ENCODE measurements at places on chromosomes 7 and 10. TPM values are rescaled to one million over a fixed set of nuclear protein-coding genes. Genes with fewer than 3 reads are reported as not detected.
A peak's percentile ranks its signal among the peaks of the same experiment; 100 is the strongest.

DNA sequence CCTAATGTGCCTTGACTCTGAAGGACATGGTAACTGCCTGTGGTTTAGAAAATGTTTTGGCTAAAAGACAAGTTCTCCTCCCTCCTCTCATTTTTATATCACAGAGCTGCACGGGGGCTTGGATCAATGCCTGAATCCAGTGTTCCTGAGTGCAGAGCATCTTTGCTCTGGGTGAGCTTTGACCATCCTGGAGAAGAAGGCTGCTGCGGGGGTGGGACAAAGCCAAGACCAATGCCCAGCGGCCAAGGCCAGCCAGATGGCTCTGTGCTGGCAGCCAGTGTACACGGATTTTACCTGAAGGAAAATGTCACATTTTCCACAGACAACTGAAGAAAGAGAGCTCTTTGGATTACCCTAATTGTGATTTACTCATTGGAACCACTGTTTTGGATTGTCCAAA is 102.0 kb upstream of the TARP start:
- no peak for DNase-seq

Gene ZNF727
- total RNA-seq: 3.0 TPM

- DNase-seq: no peak
Observed at GRCh38 chr7:47451851-47452205, 130.1 kb downstream of the TNS3 start.

DNA sequence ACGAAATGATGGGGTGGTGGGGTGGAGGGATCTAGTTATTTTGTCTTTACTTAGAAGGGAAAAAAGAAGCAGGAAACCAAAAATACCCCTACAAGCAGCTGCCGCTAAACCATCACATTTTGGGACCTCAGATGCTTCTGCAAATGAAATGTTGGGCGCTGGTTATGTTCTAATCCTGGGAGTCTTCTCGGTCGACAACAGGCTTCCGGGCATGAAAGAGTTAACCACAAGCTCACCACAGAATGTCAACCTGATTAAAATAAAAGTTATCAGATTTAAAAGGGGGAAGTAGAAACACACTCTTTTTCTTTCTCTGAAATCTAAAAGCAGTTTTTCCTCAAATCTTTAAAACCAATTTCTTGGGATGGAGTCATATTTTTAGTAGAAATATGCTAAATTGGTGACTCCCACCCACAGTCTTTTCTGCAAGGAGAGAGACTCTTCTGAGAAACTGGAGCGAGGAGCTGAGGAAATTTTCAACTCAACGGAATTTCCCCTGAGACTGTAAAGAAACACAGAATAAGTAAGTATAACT is 16.8 kb downstream of the IL2RA start:
- no peak for DNase-seq

- DNase-seq: no peak
Observed at GRCh38 chr7:70477036-70478010, 654.6 kb upstream of the GALNT17 start.

Gene DOCK1
- total RNA-seq: 53.8 TPM

Gene ANKRD30A
- total RNA-seq: not detected

GRCh38 chr10:35133586-35133985 is 6.9 kb downstream of the CREM start:
- no peak for DNase-seq

Gene CNPY1
- not detected for total RNA-seq

DNA sequence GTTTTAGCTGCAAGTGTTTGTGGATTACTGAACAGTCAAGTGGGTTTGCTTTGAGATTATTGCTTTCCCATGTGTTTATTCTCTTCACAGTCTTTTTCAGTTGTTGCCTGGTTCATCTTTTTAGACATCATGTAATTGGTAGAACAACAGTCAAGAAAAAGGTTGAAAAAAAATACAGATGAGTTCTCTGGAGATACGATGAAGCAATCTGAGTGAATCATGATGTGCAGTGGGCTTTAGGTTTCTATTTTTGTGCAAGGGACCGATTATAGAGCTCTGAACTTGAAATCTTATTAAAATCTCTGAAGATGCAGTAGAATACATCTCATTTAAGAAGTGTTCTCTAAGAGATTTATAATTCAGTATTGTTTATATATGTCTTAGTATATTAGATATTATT is 145.7 kb downstream of the SDK1 start:
- no peak for DNase-seq

DNA sequence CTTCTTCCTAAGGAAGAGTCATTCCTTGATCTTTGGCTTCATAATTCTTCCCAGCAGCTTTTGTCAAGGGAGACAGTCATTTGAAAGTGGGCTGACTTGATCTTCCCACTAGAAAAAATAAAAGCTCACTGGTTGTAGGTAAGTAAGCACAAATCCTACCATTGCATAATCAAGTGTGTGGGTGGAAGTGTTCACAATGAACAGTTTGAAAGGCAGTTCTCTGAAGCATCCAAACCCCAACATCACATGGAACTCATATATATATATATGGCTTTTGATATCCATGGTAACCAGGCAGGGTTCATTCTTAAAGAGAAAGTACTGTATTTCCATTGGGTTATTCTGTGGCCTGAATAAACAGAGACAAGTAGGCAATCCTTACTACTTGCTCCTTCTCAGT is 51.6 kb downstream of the ARMH3 start:
- DNase-seq: no peak

Gene FGF8
- total RNA-seq: 123 TPM

DNA sequence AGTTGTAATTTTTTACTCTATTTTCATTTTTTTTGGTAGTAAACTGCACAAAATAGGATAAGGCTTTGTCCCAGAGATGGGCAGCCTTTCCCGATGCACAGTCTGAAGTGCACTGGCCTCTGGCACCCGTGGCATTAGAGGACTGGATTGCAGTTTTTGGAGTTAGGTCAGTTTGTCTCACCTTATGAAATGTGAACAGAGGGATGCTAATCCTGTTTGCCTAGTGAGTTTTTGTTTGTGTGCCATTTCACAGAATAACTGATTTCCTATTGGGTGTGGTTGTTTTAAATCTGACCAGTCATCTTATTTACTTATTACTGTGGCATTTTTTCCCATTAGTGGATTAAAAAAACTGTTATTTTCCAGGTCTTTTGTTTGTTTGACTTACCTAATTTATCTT is 109.5 kb upstream of the GATA3 start:
- DNase-seq: no peak

Gene SPAG6
- total RNA-seq: 1.3 TPM

Gene ITPRID1
- total RNA-seq: not detected

DNA sequence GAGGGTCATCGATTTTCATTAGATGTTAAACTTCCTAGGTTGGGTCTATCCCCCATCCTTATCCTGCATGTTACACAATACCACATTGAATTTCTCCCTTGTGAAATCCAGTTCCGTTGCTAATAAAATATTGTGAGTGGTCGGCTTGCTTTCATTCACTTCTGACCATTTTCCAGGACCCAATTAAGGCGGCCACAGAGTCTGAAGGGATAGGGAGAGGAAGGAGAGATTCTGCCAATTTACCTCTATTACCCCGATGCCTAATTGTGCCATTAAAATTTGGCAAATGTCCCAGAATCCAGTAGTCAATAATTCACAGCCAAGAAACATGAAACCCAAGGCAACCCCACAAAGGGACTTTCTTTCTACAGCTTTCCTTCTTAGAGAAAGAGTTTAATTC is 129.9 kb downstream of the IPMK start:
- peak; percentile 3 for DNase-seq

GRCh38 chr10:62394556-62395018 is 20.4 kb downstream of the ZNF365 start:
- DNase-seq: no peak

Gene COL1A2
- total RNA-seq: 0.12 TPM

GRCh38 chr7:25652366-25652765 is 424.1 kb upstream of the NPVF start:
- peak; percentile 36 for DNase-seq

- DNase-seq: no peak
Observed at GRCh38 chr10:88500656-88501055, 82.5 kb downstream of the RNLS start.

- DNase-seq: no peak
Observed at GRCh38 chr7:51314726-51315125, 1.9 kb downstream of the COBL start.

- no peak for DNase-seq
Observed at GRCh38 chr10:114626841-114627240, 31.2 kb downstream of the ABLIM1 start.

Gene PNLIPRP1
- not detected for total RNA-seq

GRCh38 chr7:157566631-157567006 is 229.8 kb downstream of the DNAJB6 start:
- DNase-seq: no peak

GRCh38 chr7:90236721-90237289 is 8.2 kb upstream of the CFAP69 start:
- DNase-seq: peak; percentile 82

DNA sequence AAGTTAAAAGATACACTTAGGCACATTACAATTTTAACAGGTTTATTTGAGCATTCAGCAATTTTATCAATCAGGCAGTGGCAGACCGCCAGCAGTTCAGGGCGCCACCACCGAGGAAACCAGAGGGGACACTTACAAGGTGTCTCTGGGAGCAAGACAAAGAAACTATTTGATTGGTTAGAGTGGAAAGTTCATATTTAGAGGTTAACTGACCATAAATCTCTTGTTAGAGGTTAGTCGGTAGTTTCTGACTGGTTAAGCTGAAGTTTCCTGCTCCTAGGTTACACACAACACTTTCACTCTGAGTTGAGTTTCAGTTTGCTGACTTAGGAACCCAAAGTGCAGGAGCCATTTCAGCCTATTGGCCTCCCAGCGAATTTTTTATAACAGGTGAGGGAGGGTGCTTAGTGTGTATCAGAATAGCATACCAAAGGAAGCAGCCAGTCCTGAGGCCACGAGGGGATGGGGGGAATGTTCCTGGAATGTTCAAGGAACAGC is 10.8 kb upstream of the PVRIG start:
- no peak for DNase-seq

GRCh38 chr10:84267503-84268126 is 22.8 kb downstream of the RGR start:
- DNase-seq: no peak

DNA sequence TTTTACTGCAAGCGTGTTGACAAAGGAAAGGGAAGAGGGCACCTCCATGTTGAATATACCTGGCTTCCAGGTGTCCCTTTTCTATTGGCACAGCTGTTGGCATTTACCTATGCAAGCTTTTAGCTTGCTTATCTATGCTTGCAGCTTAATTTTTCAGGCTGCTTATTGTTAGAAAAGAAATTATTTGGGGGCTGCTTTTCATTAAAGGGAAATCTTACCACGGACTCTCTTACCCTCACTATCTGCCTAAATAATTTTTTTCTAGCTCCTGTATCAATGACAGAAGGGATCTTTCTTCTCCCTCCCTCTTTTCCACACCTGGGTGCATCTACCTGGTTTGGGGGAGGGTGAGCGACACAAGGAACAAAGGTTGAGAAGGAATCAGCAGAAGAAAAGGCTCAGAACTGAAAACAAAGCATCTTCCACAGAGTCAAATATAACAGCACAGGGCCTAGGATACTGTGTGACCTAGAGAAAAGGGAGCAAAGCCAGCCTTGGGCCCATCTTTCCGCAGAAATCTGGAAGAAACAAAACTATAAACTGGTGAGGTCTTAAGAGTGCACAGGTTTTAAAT is 15.2 kb upstream of the GJC3 start:
- DNase-seq: no peak

DNA sequence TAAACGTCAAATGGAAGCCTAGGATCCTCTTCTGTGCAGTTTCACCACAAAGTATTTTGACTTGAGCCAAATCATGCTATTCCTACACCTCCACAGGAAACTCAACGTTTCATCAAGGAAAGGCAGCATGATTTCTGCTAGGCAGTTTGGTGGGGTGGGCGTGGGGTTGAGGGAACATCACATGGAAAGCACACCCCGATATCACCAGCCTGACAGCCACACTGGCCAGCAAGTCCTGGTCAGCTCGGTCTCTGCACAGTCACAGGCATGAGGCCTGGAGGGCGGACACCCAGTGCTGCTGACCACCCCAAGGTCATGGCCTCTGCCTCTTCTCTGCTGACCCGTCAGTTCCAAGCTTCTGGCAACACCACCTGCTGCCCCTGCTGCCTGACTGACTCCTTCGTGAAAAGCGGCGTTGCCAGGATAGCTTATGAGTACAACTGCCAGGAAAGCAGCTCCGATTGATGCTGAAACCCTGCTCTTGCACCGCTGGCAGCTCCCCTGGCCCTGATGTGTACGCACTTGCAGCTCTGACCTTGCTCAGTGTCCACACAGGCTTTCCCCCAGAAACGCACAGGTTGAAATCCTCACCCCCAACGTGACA is 171.5 kb downstream of the DIP2C start:
- no peak for DNase-seq

Gene CREB5
- 17.6 TPM for total RNA-seq

Gene SFXN4
- 32.1 TPM for total RNA-seq

Gene LRRD1
- total RNA-seq: 0.05 TPM

All from SJCRH30 (cell line).